ENCODE measurements at places on chromosomes 1 and 21.

GRCh38 chr1:201964261-201964660 lies 9.0 kb downstream of the TIMM17A start:
- no peak for DNase-seq

- DNase-seq, result no peak
These were observed 78.2 kb upstream of the FGGY start for GRCh38 chr1:59218521-59219236.

DNA sequence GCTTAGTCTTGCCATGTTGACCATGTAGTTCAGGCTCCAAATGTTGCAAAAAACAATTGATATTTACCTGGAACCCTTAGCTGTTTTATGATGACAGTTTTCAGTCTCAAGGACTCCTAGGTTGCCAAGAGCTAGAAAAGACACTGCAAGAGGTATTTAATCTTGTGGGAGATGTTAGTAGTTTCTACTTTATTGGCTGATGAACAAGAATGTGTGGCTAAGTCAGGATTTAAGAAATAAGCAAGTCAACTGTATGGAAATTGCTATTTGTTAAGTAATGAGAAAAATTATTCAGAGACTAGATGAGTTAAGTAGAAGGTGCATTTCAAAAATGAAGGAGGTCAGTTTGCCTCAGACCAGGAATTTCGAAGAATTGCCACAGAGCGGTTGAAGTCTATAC lies 639.7 kb upstream of the USP24 start:
- DNase-seq, result no peak

DNA sequence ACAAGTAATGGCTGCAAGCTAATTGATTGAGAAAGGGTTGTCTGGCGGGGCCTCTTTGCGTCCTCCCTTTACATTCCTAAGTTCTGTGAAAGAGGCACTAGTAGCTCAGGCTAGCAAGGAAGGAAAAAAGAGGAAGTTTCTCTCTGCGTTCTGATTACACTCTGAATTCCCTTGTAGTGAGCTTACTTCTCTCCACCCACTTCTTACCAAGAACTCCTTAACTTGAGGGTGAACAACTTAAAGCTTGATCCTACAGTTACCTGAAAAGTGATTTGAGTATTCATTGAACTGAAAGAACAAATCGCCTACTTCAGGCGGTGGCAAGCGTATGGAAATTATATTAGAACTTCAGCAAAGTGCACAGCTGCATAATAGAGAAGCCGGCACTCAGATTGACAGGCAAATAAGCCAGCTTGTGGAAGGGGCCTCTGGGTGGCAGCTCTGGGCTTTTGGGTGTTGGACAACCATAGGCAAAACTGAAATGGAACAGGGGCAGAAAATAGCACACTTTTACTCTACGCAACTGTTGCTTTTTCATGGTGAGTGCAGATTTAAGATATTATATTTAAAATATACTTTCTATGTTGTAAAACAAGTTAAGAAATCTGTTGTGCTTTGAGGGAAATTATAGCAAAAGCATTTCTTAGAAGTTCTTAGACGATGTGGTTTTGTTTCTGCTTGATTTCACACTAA lies 464.5 kb downstream of the USP25 start:
- DNase-seq, result peak; percentile 23

DNA sequence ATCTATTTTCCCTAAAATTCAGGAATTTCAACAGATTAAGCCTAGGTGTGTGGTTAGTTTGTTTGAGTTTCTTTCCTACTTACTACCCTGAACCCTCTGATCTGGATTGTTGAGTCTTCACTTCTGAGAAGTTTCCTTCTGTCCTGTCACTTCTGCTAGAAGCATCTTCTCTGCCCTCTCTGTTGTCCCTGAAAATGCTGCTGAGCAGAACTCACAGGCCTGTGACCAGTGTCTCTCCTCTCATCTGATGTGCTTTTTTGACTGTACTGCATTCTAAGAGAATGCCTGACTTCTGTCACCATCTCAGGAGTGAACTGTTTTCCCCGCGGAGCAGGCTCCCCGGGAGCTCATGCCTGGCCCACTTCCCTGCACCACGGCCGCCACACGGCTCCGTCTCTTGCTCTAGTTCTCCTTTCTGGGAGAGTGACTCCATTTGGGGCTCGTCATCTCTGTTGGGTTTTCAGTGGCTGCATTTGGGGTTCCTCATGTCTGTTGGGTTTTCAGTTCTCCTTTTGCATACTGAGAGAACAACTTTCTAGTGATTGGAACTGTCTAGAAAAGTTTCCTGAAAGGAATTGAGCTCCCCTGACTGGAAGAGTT lies 77.9 kb downstream of the POFUT2 start:
- no peak for DNase-seq

DNA sequence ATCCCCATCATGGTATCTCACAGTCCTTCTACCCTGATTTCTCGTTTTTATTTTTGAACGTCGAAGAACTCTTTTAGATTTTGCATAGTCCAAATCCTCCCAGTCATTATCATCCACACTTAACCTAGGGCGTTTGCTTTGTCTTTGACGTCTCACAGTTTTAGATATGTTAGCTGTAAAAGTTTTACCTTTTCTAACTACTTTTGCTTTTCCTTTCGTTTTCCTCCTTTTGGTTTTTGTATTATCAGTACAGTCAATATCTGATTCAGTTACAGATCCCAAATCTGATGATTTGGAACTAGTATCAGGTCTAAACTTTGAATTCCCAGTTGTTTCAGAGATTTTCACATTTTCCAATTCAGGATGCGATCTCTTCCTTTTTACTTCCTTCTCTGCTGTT lies 13.1 kb upstream of the PSMG1 start:
- no peak for DNase-seq

DNA sequence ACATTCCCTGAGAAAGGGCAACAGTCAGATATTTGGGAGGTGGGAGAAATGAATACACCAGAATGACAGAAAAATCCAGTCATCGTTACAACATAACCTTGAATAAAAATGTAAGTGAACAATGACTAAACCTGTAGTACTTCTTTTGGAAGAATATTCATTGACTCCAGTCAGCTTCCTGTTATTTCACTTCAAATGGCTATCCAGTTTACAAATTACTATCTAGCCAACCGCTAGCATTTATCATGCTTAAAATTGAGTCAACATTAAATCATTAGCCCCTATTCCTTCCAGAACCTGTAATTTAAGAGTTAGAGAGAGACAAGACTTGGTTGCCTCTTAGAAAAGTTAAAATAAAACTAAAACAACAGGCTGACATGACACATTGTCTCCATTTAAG lies 33.6 kb downstream of the WLS start:
- DNase-seq, result no peak

- no peak for DNase-seq
These were observed 310.9 kb downstream of the SIPA1L2 start for GRCh38 chr1:232319072-232319471.

- DNase-seq, result no peak
These were observed 3.8 kb upstream of the INKA2 start for GRCh38 chr1:111742938-111743549.

- DNase-seq, result no peak
These were observed 18.0 kb upstream of the PRKAA2 start for GRCh38 chr1:56627019-56627635.

DNA sequence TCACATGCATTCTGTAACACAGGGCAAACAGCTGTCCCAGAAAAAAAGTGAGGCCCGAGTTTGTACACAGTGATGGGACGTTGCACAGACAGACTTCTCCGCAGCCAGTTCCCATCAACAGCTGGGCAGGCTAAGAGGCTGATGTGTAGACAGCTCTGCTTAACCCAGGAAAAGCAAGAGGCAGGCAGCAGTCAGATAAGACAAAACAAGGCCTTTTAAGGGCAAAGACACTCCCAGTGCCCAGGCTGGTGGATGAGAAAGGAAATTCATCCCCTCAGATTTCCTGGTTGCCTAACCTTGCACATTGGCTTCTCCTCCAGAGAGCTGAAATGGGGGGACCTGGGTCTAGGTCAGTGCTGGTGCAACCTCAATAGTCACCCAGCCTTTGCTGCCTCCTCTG lies 17.2 kb upstream of the PHLDA3 start:
- no peak for DNase-seq

DNA sequence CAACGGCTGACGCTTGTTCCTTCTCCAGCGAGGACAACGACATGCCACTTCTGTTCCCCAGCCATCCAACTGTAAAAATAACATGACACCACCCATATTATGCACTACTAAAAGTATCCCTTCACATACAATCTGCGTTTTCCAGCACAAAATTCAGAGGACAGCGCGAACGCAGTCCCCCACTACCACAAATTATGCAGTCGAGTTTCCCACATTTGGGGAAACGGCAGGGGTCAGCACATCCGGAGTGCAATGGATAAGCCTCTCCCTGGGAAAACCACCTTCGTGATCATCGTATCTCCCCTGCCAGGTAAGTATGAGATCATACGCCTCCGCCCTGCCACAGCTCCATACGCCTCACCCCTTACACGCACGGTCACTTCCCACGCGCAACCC lies 120.9 kb downstream of the PPIAL4G start:
- DNase-seq, result no peak

GRCh38 chr1:109478806-109479205 lies 4.9 kb upstream of the ATXN7L2 start:
- DNase-seq, result no peak

DNA sequence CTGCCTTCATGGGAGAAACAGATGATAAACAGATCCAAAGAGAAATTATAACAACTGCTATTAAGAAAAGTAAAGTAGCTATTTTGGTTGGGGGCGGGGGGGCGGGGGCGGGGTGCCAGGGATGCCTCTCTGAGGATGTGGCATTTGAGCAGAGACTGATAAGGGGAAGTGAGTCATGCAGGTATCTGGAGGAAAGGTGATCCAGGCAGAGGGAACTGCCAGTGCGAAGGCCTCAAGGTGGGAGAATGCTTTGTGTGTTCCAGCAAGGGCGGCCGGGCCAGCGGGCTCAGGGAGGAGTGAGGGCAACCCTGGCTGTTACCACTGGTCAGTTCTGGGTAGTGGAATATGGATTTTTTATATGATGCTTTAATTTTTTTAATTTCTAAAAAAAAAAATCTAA lies 7.0 kb upstream of the TNFRSF1B start:
- no peak for DNase-seq

- DNase-seq, result no peak
These were observed 251.2 kb upstream of the VAMP3 start for GRCh38 chr1:7519861-7520395.

DNA sequence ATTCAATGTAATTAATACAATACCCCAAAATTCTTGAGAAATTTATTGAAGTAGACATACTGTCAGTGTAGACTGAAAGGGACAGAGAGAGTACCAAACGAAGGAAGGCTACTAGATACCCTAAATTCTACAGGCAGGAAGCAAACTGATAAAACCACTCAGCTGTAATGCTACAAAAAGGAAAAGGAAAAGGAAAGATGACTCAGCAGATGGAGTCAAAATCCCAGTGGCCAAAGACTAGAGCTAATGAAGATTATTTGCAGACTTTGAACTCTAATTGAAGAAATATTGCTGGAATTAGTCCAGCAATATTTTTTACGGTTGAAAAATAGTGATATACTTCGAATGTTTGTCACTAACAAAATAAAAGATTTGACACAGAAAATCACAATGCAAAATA lies 671.9 kb downstream of the BRINP3 start:
- no peak for DNase-seq

GRCh38 chr1:226634166-226634588 lies 85.6 kb downstream of the STUM start:
- no peak for DNase-seq

DNA sequence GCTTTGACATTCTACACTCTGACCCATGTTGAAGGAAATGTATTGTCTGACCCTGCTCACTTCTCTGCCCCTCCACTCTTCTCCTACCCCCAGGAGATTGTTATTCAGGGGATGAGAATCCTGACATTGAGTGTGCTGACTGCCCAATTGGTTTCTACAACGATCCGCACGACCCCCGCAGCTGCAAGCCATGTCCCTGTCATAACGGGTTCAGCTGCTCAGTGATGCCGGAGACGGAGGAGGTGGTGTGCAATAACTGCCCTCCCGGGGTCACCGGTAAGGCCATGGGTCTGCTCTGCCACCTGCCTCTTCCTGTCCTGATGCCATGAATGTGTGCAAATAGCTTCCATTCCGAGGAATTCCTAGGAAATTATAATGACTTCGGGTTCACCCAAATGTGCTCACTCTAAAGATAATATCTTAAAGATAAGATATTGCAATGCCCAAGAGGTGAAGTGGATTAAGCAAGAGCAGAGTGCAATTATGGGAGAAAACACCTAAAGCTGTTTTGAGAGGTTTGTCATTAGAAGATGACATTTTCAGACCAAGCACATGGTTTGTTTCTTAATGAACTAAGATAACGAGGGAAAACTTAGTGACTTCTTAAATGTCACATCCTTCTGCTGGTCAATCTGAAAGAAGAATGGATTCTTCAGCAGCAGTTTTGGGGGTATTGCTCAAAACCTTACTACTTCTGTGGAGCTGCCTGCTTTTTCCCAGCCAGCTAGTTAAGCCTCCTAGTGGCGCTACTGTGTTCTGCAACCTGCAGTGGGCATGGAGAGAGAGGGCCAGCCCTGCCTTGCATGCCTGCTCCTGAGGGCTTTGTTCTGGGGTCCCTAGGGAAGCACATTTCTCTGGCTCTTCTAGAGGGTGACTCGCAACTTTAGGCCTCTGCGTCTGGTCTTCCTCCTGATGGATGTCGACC lies 41.6 kb downstream of the LAMC2 start:
- DNase-seq, result no peak

GRCh38 chr1:39800471-39800835 lies 11.8 kb upstream of the BMP8B start:
- DNase-seq, result no peak
